ENCODE measurements at places on chromosomes 11 and 22.
A peak's percentile ranks its signal among the peaks of the same experiment; 100 is the strongest.

- no peak for DNase-seq
Measured at GRCh38 chr22:38162881-38163843, 18.5 kb downstream of the PLA2G6 start.

DNA sequence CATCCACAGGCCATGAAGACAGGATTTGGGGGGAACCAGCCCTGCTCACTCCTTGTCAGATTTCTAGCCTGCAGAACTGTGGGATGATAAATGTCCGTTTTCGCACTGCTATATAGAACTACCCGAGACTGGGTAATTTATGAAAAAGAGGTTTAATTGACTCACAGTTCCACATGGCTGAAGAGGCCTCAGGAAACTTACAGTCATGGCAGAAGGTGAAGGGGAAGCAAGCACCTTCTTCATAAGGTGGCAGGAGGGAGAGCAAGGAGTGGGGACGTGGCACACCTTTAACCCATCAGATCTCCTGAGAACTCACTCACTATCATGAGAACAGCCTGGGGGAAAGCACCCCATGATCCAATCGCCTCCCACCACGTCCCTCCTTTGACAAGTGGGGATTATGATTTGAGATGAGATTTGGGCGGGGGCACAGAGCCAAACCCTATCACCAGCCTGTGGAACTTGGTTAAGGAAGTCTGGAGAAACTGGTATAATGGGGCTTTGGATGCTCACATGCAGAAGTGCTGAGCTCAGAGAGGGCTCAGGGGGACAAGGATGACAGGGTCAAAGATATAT, 50.7 kb downstream of the MYEOV start:
- DNase-seq: no peak

GRCh38 chr22:36772451-36772850, 3.5 kb downstream of the IFT27 start:
- no peak for DNase-seq

DNA sequence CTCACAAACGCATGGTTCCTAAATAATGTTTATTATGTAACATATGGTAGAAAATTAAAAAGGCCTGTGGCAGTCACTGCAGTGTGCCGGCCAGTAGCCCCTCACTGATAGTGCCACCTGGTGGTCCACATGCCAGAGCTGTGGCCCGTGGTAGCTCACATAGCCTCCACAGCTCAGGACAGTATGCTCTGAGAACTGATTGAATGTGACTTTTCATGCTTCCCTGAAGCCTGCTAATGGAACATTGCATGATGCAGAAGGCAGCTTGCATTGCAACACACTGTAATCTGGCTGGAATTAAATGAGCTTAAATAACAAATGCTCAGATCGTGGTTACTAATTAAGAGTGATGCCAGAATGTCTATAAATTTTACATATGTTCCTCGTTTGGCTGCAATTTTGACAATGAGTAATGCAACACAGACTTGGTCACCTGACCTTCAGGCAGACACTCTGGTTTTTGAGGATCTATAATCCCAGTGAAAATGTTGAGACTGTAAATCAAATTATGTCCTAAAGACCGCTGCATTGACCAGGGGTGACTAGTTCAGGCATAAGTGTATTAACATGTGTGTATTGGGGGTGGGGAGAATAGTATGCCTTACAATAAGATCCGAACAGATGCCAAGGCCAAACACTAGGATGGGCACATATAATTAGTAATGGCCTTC, 566.4 kb downstream of the METTL15 start:
- DNase-seq: no peak

- no peak for DNase-seq
Measured at GRCh38 chr22:43152357-43153071, 1.2 kb downstream of the TSPO start.

DNA sequence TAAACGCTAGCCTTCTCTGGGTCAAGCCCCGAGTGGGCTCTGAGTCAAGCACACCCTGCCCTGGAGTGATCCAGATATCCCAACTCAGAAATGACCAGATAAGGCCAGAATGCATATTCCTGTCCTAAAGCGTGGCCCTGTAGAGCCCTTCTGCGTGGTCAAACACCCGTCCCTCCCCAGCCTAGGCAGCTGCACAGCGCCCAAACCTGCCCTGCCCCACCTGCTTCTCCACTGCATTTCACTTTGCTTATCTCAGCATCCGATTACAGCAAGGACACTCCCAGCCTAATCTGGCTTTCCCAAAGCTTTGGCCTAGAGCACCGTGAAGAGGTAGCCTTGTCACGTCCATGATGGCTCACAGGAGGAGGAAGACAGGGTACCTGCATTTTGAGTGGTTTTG, 11.9 kb upstream of the TMPRSS4 start:
- DNase-seq: no peak

DNA sequence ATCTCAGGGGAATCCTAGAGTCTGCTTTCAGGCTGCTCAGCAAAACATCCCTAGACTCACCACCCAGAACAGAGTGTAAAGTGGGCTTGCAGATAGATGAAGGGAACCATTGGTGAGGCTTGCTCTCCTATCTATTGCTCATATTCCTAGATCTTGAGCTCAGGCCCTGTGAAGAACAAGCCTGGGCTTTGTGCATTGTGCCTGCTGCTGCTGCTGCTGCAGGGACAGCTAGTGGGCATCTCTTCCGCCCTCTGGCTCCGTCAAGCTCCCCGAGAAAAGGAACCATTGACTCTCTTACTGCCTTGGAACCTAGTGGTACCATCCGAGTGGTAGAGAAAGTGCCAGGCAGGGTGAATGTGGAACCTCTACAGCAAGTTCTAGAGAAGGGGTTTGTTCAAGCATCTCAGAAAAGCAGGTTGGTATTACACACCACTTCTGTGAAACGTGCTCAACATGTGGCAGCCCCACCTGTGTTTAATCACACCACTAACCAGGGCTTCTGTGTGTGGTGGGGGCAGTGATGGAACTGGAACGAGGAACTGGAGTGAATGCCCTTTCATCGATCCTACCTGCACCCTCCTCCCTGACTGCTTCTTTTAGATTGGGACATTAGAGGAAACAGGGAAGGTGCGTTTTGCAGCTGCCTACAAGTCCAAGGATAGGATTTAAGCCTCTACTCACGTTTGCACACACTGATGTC, 4.4 kb downstream of the BACE1-AS start:
- peak; percentile 88 for DNase-seq

GRCh38 chr11:2298795-2299761, 2.6 kb downstream of the C11orf21 start:
- no peak for DNase-seq

- no peak for DNase-seq
Measured at GRCh38 chr11:93059117-93059957, 89.9 kb downstream of the MTNR1B start.
